NCI-H774 (cell line): ENCODE measurements at places on chromosomes 5 and 9.

- DNase-seq: no peak
These were observed 33.4 kb downstream of the ACER2 start for GRCh38 chr9:19442240-19442639.

- DNase-seq: no peak
These were observed 20.3 kb downstream of the PAEP start for GRCh38 chr9:135581636-135582426.

DNA sequence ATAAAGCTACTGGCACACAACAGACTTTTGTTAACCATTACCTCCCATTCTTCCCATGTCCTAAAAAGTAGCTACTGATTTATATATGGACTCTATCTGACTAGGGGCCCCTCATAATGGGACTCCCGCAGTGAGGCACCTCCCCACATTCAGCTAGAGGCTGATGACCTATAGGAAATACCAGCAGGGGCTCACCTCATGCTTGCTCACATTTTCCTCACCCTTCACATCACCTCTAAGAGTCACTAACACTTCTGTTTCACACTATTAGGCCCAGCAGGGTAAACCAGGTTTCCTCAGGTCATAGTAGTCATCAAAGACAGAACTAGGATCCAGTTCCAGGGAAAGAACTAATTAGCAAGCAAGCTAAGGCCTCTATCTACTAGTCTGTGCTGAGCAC lies 60.7 kb downstream of the PRELID2 start:
- DNase-seq: no peak

DNA sequence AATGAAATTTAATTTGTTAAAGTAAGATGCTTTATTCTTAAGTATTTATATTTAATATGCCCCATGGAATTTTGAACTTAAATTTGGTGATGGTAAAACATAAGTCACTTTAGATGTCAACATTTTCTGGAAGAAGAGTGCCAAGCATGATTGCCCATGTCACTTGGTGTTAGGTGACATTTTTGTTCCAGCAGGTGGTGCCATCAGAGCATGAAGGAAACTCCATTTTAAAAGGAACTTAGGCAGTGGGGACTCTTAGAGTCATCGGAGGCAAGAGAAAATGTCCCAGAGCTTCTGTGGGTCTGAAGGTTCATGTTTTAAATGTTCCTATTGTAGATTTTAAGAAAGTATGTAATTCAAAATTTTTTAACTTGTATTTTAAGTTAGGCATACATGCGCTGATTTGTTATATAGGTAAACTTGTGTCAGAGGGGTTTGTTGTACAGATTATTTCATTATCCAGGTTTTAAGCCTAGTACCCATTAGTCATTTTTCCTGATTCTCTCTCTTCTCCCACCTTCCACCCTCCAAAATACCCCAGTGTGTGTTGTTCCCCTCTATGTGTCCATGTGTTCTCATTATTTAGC lies 789.3 kb downstream of the SEMA5A start:
- DNase-seq: peak; percentile 43

DNA sequence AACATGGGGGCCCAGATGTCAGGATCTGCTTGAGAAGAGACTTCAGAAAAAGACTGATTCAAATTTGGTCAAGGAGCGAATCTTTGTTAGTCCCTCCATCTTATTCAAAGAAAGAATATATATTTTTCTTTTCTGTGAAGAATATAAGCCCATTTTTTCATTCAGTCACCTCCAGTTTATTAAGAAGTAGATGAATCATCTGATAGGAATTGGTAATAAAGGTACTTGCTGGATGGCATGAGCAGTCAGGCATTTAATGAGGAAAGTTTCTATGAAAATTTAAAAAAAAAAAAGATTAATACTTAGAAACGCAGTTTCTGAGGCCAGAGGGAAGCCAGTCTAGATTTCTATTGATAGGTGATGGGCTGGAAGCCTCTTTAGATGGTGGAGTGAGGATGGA lies 373.1 kb upstream of the SMC2 start:
- no peak for DNase-seq

- no peak for DNase-seq
These were observed 87.9 kb downstream of the ANKH start for GRCh38 chr5:14783691-14784090.

DNA sequence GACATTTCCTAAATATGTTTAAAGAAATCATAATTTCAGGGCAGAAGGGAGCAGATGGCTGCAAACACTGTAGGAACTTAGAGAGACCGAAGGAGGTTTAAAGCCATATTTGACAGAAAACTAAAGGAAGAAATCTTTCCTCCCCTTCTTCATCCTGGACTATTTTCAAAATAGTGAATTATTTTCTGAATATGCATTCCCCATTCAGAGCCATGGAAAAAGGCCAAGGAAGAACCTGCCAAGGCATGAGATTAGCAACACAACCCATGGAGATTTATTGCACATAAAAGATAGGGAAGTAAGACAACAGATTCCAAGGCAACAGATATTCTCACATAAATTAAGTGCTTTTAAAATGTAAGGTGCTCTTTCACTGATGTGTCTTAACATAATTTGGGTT lies 233.3 kb upstream of the ADAMTS16 start:
- no peak for DNase-seq

GRCh38 chr9:36113999-36114398 lies 22.5 kb upstream of the GLIPR2 start:
- DNase-seq: no peak

- DNase-seq: peak; percentile 48
These were observed 106.7 kb downstream of the SMIM15 start for GRCh38 chr5:61055434-61056006.
